Activated CD4-positive, CD25-positive, alpha-beta regulatory T cell treated with anti-CD3 and anti-CD28 coated beads, Interleukin-2, amount 50 U/mL, for 24 hours (primary cell): ENCODE measurements at places on chromosomes 4 and X.

GRCh38 chrX:68754406-68754805 is 74.4 kb upstream of the EFNB1 start:
- no peak for ATAC-seq

DNA sequence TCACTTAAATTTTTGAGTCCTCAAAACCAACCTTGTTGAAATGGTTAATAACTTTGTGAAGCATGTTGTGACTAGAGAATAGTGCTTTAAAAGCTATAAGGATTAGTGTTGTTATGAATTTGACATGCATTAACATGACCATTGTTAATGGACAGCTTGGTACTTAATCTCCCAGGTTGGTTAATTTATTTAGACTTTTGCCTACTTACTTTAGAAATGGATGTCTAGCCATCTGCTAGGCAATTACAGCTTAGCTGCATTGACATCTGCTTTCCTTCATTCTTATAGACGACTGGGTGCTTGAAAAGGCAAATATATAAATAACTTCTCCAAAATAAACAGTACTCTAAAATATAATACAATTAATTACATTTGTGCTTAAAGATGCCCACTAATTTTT is 368.0 kb downstream of the CCSER1 start:
- ATAC-seq: no peak

DNA sequence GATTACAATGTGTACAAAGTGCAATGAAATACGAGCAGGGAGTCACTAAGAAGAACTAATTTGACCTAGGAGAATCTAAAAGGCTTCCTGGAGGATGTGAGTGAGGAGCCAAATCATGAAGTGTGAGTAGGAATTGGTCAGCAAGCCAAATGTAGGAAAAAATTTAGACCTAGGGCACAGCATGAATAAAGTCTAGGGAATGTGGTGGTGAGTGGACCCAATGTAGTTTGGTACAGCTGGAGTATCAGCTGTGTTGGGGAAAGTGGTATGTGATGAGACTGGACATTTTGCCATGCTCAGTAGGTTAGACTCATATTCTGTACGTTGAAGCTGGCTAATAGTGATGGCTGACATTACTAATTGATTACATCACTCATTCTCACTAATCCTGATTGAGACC is 191.0 kb downstream of the AFF2 start:
- ATAC-seq: no peak

DNA sequence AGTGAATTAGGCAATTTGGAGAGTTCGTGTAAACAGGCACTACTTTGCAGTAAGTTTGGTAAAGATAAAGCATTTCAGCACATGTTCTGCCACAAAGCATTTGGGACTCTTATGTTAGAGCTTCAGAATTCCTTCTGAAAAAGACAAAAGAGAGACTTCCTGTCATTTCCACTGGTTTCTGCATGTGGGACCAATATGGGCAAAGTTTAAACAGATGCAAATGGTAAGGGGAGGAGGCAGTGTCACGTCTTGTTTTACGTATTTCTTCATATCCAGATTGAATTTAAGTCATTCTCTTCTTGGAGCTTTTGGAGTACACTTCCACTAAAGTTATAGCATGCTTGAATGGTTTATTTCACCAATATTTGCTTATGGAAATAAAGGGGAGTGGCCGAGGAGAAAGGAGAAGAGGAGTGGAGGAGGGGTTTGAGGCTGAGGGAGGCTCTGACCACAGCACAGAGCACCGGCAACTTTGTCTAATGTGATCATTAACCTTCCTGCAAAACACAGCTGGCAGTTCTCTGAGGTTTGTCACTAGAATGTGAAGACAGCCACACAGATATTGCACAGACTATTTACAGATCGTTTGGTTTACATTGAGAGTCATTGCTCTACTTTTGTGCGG is at the start of gene APELA:
APELA (plus strand) TSS at position 479 of the 625 bp plus-strand sequence. CDS start 154 bp downstream, outside the sequence.
- no peak for ATAC-seq
